GM04504 (cell line): ENCODE measurements at places on chromosomes 2 and 18.

- no peak for DNase-seq
Measured at GRCh38 chr2:236627841-236628240, 58.2 kb downstream of the ACKR3 start.

DNA sequence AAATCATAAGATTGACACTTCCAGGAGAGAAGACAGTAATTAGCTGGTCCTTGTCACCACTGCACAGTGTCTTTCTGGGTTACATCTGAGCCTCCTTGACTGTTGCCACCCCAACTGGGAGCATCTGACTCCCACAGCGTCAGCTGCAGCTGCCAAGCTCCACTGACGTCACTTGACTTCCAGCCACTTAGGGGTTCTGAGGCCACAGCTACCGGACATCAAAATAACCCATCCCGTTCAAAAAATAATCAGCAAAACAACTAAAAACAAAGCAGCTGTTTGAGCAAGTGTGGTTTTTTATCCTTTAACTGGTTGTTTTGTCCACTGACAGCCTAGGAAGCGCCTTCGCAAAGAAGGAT is 206.5 kb upstream of the AGAP1 start:
- DNase-seq: no peak

DNA sequence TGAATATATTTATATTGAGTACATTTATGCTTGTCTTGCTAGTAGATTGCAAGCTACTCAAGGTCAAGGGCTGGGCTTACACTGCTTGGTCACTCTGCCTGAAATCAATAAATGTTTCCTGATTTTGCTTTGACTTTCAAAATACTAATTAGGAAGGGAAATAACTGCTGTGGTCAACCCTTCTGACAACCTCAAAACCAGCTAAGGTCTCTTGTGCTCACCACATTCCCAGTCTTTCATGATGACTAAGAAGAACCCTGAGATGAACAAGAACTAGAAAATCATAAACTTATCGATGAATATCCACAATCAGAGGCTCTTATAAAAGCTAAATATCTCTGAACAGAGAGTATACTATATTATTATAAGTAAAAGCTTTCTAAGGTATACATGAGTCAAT is 33.3 kb downstream of the ABCB11 start:
- no peak for DNase-seq

DNA sequence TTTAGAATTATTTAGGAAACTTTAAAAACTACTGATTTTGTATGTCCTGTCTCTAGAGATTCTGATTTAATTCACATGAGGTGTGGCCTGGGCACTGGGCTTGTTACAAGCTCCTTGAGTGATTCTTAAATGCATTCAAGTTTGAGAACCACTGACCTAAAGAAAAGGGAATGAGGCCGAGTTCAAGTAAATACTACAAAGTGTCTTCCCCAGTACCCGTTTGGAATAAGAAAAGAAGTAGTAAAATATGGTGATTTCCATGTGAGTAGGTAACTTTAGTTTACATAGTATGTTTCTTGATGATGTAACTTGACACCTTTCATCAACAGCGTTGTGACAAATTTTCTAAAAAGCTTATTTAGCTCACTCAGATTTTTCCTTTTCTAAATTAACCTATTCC is 1022.9 kb upstream of the NRXN1 start:
- no peak for DNase-seq
